ENCODE measurements at places on chromosomes 6 and 20. TPM values are rescaled to one million over a fixed set of nuclear protein-coding genes. Genes with fewer than 3 reads are reported as not detected.

- peaks cover 2% of the 10 kb centered on the region for H3K4me1 ChIP-seq
- DNase-seq, result no peak
- H3K27me3 ChIP-seq, result peaks cover 89% of the 10 kb centered on the region
These were observed 7.2 kb downstream of the PRDM13 start for GRCh38 chr6:99613705-99614429.

Gene TFAP2D
- not detected for total RNA-seq

DNA sequence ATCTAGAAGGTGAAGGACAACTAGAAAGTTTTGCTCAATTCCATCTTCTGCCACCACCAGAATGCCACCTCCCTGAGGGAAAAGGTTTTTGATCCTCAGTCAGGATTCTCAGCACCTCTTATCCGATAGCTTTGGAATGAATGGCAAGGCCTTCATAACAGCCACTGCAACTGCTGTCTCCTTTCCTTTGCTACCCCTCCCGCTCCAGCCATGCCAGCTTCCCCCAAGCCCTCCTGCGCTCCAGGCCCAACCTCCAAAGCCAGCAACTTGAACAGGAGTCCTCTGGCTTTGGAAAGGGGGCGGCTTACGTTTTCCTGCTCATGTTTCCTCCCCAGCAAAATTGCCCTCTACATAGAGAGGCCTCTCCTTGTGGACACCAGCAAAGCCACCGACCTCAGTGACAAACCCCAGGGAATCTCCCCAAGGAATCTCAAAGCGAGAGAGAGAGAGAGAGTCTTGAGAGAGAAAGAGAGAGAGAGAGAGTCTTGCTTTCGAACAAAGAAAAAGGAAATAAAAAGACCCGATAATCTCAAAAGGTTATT is 420 bp upstream of the BTN2A1 start:
- peak overlapping the region; percentile 99 for H3K27ac ChIP-seq
- H3K4me1 ChIP-seq, result peaks cover 30% of the 10 kb centered on the region
- peaks cover 15% of the 10 kb centered on the region for H3K36me3 ChIP-seq
- DNase-seq, result no peak
- peak overlapping the region; percentile 99 for H3K4me3 ChIP-seq

DNA sequence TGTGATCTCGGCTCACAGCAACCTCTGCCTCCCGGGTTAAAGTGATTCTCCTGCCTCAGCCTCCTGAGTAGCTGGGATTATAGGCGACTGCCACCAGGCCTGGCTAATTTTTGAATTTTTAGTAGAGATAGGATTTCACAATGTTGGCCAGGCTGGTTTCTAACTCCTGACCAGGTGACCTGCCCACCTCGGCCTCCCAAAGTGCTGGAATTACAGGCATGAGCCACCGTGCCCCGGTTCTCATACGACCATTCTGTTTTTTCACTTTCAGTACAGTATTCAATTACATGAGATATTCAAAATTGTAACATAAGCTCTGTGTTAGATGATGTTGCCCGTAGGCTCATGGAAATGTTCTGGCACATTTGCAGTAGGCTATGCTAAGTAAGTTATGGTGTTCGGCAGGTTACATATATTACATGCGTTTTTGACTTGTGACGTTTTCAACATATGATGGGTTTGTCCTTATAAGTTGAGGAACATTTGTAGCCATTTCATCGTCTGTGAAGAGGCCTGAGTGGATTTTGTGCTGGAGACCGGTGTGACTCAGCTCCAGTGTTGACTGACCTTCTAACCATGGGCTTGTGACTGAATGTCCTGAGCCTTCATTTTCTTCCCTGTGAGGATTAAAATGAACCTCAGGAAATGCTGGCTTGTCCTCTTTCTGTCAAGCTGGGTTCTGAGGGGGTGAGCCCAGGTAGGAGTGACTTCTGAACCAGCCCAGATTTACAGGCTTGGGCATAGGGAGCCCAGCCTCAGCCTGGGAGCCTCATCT is 12.2 kb downstream of the PPARD start:
- H3K27me3 ChIP-seq, result no peaks in the 10 kb centered on the region
- H3K36me3 ChIP-seq, result peaks cover 24% of the 10 kb centered on the region
- no peaks in the 10 kb centered on the region for H3K4me1 ChIP-seq
- no peak overlapping the region for H3K27ac ChIP-seq
- H3K4me3 ChIP-seq, result no peak overlapping the region
- no peak for DNase-seq

DNA sequence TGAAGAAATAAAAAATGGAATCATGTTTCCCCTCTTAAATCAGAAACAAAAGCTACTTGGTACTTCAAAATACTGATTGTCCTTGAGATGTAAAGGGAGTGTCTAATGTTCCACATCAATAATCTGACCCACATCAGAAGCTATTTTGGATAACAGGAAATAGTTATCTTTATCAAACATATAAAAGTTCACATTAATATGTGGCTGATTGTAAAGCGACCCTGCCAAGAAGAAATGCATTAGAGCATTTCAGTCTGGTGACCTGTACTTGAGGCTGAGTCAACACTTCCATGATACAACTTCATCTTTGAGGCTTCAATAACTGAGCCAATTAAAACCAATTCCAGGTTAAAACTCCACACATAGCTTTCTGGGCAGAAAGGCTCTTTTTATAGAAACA is 31.8 kb downstream of the SYNE1 start:
- no peak overlapping the region for H3K27ac ChIP-seq
- DNase-seq, result no peak
- no peaks in the 10 kb centered on the region for H3K36me3 ChIP-seq
- H3K4me3 ChIP-seq, result no peak overlapping the region
- no peaks in the 10 kb centered on the region for H3K4me1 ChIP-seq

GRCh38 chr20:8837396-8837795 is 231.5 kb upstream of the PLCB4 start:
- no peak overlapping the region for H3K27ac ChIP-seq
- H3K27me3 ChIP-seq, result no peaks in the 10 kb centered on the region
- no peaks in the 10 kb centered on the region for H3K36me3 ChIP-seq

Gene ELOVL5
- 74.4 TPM for total RNA-seq

DNA sequence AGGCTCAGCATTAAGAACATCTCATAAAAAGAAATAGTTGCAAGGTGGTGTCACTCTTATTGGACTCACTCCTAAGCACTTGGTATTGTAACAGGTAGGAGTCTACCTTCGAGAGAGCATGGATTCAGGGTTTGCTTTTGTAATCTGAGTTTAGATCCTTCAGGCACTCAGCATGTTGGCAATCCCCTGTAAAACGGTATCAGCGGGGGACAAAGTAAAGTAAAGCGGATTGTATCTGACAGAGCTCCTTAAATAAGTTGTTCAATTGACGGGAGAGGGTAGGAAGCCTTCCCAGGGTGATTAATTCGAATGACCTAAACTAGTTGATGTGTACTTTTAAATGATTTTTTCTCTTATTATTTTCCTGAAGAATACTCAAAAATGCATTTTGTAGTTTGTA is 869.8 kb upstream of the EPHA7 start:
- no peak for DNase-seq
- peaks cover 5% of the 10 kb centered on the region for H3K27me3 ChIP-seq
- H3K4me1 ChIP-seq, result peaks cover 1% of the 10 kb centered on the region
- no peak overlapping the region for H3K27ac ChIP-seq
- no peaks in the 10 kb centered on the region for H3K36me3 ChIP-seq

GRCh38 chr20:46085179-46085851 is 4.4 kb downstream of the NCOA5 start:
- H3K4me1 ChIP-seq, result peaks cover 34% of the 10 kb centered on the region
- no peak for DNase-seq
- H3K27me3 ChIP-seq, result no peaks in the 10 kb centered on the region
- H3K36me3 ChIP-seq, result no peaks in the 10 kb centered on the region
- H3K4me3 ChIP-seq, result no peak overlapping the region
- H3K27ac ChIP-seq, result peak overlapping the region; percentile 48

Gene HSPA12B
- total RNA-seq, result not detected

GRCh38 chr6:16179063-16179462 is 50.2 kb downstream of the MYLIP start:
- peaks cover 2% of the 10 kb centered on the region for H3K36me3 ChIP-seq
- H3K4me1 ChIP-seq, result peaks cover 21% of the 10 kb centered on the region
- H3K4me3 ChIP-seq, result no peak overlapping the region
- no peak overlapping the region for H3K27ac ChIP-seq
- H3K27me3 ChIP-seq, result no peaks in the 10 kb centered on the region
- DNase-seq, result no peak

Gene SLC26A8
- not detected for total RNA-seq

GRCh38 chr6:116954938-116955337 is 77.9 kb downstream of the RFX6 start:
- peaks cover 50% of the 10 kb centered on the region for H3K4me1 ChIP-seq
- peak overlapping the region; percentile 64 for H3K27ac ChIP-seq
- DNase-seq, result no peak
- H3K27me3 ChIP-seq, result no peaks in the 10 kb centered on the region
- peak overlapping the region; percentile 63 for H3K4me3 ChIP-seq

GRCh38 chr6:168370310-168370991 is 50.9 kb upstream of the DACT2 start:
- H3K36me3 ChIP-seq, result peaks cover 2% of the 10 kb centered on the region
- DNase-seq, result peak; percentile 69

Gene SLC32A1
- not detected for total RNA-seq

GRCh38 chr20:4835244-4836177 is 113.8 kb downstream of the PRND start:
- H3K4me3 ChIP-seq, result no peak overlapping the region
- no peaks in the 10 kb centered on the region for H3K4me1 ChIP-seq
- H3K36me3 ChIP-seq, result no peaks in the 10 kb centered on the region
- DNase-seq, result no peak
- no peak overlapping the region for H3K27ac ChIP-seq

GRCh38 chr6:24494821-24495795 is at the start of gene ALDH5A1:
TSS of gene ALDH5A1 (plus strand) at chr6:24494969. CDS start at chr6:24494997, 28 bp downstream.
- H3K27ac ChIP-seq, result peak within 1 kb of the TSS; percentile 90
- H3K27me3 ChIP-seq, result peaks cover 3% of the 10 kb centered on the region
- H3K36me3 ChIP-seq, result peaks cover 15% of the 10 kb centered on the region

- DNase-seq, result no peak
- no peak overlapping the region for H3K4me3 ChIP-seq
- no peaks in the 10 kb centered on the region for H3K4me1 ChIP-seq
- peaks cover 17% of the 10 kb centered on the region for H3K27me3 ChIP-seq
These were observed 91.6 kb downstream of the MRPL14 start for GRCh38 chr6:44035621-44036020.

- no peak within 1 kb of the TSS for H3K4me3 ChIP-seq
- H3K27me3 ChIP-seq, result peaks cover 15% of the 10 kb centered on the region
- H3K4me1 ChIP-seq, result peaks cover 19% of the 10 kb centered on the region
- H3K27ac ChIP-seq, result no peak within 1 kb of the TSS
These were observed at the start of gene FAM83C for GRCh38 chr20:35291654-35292503. TSS of gene FAM83C (minus strand) at chr20:35292425. CDS start at chr20:35292304, 121 bp downstream.

- no peak overlapping the region for H3K4me3 ChIP-seq
- no peak for DNase-seq
- no peak overlapping the region for H3K27ac ChIP-seq
- peaks cover 5% of the 10 kb centered on the region for H3K36me3 ChIP-seq
- no peaks in the 10 kb centered on the region for H3K4me1 ChIP-seq
- no peaks in the 10 kb centered on the region for H3K27me3 ChIP-seq
These were observed 25.6 kb downstream of the MC3R start for GRCh38 chr20:56274156-56274555.
